NCI-H1436 (cell line): ENCODE measurements at places on chromosomes 5 and 9.

GRCh38 chr9:132646726-132647125 lies 23.1 kb downstream of the DDX31 start:
- DNase-seq: no peak

DNA sequence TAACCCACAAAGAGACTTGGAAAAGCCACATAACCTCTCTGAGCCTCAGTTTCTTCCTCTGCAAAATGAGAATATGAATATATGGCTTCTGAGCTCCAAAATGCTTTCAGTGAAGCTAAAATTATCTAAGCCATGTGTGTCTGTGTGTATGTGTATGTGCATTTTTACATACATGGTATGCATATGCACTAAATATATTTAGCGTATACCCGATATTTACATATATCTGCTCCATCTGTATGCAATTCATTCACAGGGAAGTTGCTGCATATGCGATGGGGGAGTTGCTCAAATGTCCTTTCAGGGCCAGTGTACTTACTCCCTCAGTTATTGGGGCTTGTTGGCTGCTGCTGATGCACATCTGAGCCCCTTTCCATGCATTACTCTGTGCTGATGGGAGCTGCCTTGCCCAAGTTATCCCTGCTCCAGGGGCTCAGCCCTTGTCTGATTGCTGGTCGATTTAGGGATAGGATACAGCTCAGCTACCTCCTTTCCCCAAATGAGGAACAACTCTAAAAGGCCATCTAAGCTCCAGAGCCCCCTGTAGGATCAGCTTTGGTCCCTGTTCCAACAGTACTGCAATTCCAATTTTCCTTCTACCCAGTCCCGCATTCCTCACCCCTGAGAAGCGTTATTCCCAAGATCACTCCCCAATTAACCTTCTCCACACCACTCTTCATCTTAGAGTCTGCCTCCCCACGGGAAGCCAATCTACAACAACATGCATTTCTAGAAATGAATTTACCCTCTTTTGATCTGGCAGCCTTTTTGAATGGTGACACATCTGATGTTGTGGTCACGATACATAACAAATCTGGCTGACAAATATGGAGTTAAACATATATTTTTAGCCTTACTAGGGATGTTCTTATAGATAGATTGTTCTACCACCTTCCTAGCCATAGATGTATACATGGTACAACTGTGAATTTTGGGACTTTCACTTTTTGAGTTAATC lies 15.9 kb downstream of the RHOBTB3 start:
- no peak for DNase-seq

- DNase-seq: no peak
Observed at GRCh38 chr5:3593771-3594509, 1.7 kb upstream of the IRX1 start.

GRCh38 chr9:121822093-121823085 lies 171.0 kb downstream of the DAB2IP start:
- no peak for DNase-seq
